ENCODE measurements at places on chromosomes 3 and 15. TPM values are rescaled to one million over a fixed set of nuclear protein-coding genes. Genes with fewer than 3 reads are reported as not detected.

The USP50 gene
- not detected for total RNA-seq

The CCDC39 gene
- total RNA-seq, result not detected

The SH2D7 gene
- total RNA-seq, result not detected

The KLHL40 gene
- 0.63 TPM for total RNA-seq

The GHSR gene
- total RNA-seq, result not detected

The ANKRD63 gene
- 1.3 TPM for total RNA-seq

The SH3GL3 gene
- total RNA-seq, result not detected

The ISL2 gene
- total RNA-seq, result not detected

The NUP210 gene
- total RNA-seq, result 4.5 TPM

The AHSG gene
- not detected for total RNA-seq

The C3orf52 gene
- total RNA-seq, result 1.5 TPM

The SAMMSON gene
- total RNA-seq, result not detected

The GPR62 gene
- total RNA-seq, result 0.12 TPM

The FAM81A gene
- total RNA-seq, result 2.0 TPM

DNA sequence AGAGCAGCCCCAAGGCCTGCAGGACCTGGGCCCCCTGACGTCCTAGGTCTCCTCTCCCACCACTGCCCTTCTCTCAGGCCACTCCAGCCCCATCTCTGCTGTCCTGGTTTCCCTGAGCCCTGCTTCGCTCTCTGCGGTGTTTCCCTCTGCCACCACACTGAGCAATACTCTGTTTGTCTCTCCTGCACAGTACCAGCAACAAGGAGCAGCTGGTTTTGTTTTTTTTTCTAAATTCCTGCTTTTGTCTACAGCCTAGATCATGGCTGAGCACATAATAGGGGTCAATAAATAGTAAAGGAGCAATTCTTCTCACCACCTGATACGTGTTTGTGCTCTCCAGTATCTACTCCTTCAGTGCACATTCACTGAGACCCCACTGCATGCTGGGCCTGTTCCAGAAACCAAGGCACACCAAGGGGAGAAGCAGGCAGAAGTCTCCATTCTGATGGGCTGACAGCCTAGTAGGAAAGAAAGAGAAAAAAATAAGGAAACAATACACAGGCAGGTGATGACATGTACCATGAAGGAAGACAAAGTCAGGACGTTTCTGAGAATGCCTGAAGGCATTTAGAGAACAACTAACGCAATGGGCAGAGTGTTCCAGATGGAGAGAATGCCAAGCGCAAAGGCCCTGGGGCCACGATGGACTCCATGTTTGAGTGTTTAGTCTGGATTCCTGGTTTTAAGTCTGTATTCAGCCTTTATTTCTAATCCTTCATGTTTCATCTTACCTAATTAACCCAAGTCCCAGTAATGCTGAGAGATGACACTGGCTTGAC is 6.0 kb upstream of the ACAD9 start:
- no peak for DNase-seq
- H3K36me3 ChIP-seq, result no peaks in the 10 kb centered on the region
- no peaks in the 10 kb centered on the region for H3K4me1 ChIP-seq
- H3K27ac ChIP-seq, result no peak overlapping the region

- H3K27me3 ChIP-seq, result no peaks in the 10 kb centered on the region
- peak overlapping the region; percentile 61 for H3K27ac ChIP-seq
- no peak overlapping the region for H3K4me3 ChIP-seq
- H3K36me3 ChIP-seq, result no peaks in the 10 kb centered on the region
- peaks cover 15% of the 10 kb centered on the region for H3K4me1 ChIP-seq
These were observed 23.0 kb upstream of the CLDN1 start for GRCh38 chr3:190345027-190345821.

GRCh38 chr3:132595014-132595413 is 2.1 kb upstream of the ACKR4 start:
- H3K27ac ChIP-seq, result no peak overlapping the region
- DNase-seq, result no peak
- H3K4me3 ChIP-seq, result no peak overlapping the region
- no peaks in the 10 kb centered on the region for H3K27me3 ChIP-seq

DNA sequence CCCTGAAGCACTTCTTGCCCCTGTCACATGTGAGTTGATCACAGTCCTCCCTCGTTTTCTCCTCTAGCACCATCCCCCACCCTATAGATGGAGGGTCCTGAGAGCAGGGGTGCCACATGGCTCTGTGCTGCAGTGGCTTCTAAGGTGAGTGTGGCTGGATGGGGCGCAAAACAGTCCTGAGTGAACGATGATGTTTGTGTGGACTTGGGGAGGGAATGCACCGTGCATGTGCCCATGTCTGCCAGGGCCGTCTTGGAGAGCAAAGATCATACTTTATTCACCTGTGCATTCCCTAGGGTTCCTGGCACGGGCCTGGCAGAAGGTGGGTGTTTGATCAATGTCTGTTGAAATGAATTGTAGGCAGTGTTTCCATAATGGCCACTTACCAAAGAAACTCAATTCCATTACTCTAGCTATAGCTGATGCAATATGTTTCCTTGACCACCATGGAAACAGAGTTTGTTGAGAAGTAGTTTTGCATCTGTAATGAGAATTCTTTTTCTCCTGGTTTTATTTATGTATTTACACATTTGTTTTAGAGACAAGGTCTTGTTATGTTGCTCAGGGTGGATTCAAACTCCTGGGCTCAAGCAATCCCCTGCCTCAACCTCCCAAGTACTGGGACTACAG is 58.0 kb downstream of the ABTB1 start:
- H3K27ac ChIP-seq, result peak overlapping the region; percentile 70
- no peak overlapping the region for H3K4me3 ChIP-seq
- peaks cover 39% of the 10 kb centered on the region for H3K4me1 ChIP-seq
- no peak for DNase-seq
- H3K36me3 ChIP-seq, result no peaks in the 10 kb centered on the region

DNA sequence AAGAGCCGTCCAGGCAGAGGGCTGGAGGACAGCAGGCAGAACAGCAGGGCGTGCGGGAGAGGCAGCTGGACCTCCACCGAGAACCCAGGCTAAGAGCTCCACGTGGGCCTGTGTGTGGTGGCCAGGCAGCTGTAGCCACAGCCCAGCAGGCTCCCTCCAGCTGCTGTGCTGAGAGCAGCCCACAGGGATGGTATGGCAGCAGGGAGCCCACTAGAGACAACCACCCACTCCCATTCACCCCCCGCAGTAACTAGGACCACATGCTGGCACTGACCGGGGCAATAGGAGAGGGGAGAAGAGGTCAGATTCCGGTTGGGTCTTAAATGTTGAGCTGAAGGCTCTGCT is 25.6 kb upstream of the MUSTN1 start:
- no peaks in the 10 kb centered on the region for H3K4me1 ChIP-seq
- DNase-seq, result no peak
- H3K27ac ChIP-seq, result no peak overlapping the region
- no peak overlapping the region for H3K4me3 ChIP-seq
- H3K27me3 ChIP-seq, result no peaks in the 10 kb centered on the region
- H3K36me3 ChIP-seq, result peaks cover 4% of the 10 kb centered on the region

- H3K4me1 ChIP-seq, result no peaks in the 10 kb centered on the region
- peak overlapping the region; percentile 60 for H3K27ac ChIP-seq
- no peaks in the 10 kb centered on the region for H3K36me3 ChIP-seq
- DNase-seq, result peak; percentile 88
These were observed 36.3 kb downstream of the LRTM1 start for GRCh38 chr3:54891540-54891897.

- H3K27me3 ChIP-seq, result no peaks in the 10 kb centered on the region
- no peaks in the 10 kb centered on the region for H3K36me3 ChIP-seq
- no peak overlapping the region for H3K27ac ChIP-seq
- H3K4me1 ChIP-seq, result no peaks in the 10 kb centered on the region
These were observed 21.4 kb upstream of the PAQR5 start for GRCh38 chr15:69277316-69277715.

DNA sequence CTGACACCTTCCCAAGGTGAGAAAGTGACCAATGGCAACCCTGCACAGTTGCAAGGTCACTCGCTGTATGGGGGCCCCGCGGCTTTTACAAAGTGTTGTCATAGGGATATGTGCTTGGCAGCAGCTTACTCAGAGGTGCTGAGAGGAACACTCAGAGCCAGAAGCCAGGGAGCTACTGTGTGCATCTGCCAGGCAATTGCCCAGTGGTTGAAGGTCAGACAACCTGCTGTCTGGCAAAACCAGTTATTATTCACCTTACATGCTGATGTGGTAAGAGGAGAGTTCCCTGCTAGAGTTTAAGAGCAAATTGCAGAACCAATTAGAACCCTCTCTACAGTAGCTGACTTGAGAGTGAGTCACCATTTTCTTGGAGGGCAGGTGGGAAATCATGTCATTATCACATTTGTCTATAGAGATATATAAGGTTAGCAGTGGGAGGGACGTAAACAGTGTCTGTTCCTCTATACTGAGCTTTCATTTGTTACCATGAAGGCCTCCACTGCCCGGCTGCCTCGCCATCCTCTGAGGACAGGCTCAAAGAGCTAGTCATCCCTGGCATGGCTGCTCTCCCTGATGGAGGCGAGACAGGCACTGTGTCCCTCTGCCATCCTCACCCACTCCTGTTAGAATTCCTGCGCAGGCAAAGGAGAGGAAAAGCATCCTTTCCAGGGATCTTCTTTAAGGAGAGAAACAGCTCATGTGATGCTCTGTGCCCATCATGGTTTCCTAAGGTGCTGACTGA is 274.4 kb downstream of the PLCL2 start:
- peaks cover 14% of the 10 kb centered on the region for H3K36me3 ChIP-seq
- DNase-seq, result no peak
- H3K27me3 ChIP-seq, result no peaks in the 10 kb centered on the region
- no peak overlapping the region for H3K4me3 ChIP-seq
- peak overlapping the region; percentile 82 for H3K27ac ChIP-seq

GRCh38 chr3:122677216-122677615 is 3.4 kb upstream of the PARP14 start:
- H3K36me3 ChIP-seq, result no peaks in the 10 kb centered on the region
- H3K4me1 ChIP-seq, result peaks cover 19% of the 10 kb centered on the region
- H3K4me3 ChIP-seq, result no peak overlapping the region
- no peak for DNase-seq
- H3K27ac ChIP-seq, result no peak overlapping the region

GRCh38 chr15:32743411-32744140 is 25.8 kb downstream of the GREM1 start:
- H3K4me1 ChIP-seq, result no peaks in the 10 kb centered on the region
- DNase-seq, result no peak
- H3K4me3 ChIP-seq, result no peak overlapping the region
- no peak overlapping the region for H3K27ac ChIP-seq
- H3K27me3 ChIP-seq, result no peaks in the 10 kb centered on the region

DNA sequence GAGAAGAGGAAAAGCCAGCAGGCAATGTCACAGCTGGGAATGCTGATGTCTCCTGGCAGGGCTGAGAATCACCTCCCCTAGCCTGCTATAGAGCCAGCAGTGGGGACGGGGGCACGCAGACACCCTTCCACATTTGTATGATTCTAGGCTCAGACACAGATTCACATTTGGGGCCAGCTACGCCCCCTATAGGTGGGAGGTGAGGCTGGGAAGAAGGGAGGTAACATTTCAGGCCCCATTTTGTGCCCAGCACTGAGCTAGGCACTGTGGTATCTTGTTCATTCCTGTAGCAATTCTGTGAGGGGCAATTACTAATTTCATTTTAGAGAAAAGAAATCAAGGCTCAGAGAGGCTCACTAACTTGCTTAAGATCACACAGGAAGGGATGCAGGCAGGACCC is 15.9 kb upstream of the ACAD9 start:
- no peak overlapping the region for H3K4me3 ChIP-seq
- no peak for DNase-seq
- H3K27ac ChIP-seq, result no peak overlapping the region
- no peaks in the 10 kb centered on the region for H3K27me3 ChIP-seq
